ENCODE measurements at places on chromosomes 6 and 20.

- DNase-seq = no peak
These were observed 859 bp downstream of the PPP1R10 start for GRCh38 chr6:30615958-30616810.

- no peak for DNase-seq
These were observed 189.1 kb downstream of the BMP2 start for GRCh38 chr20:6956574-6956973.

GRCh38 chr20:63259734-63260460 is 5.6 kb upstream of the NKAIN4 start:
- no peak for DNase-seq

DNA sequence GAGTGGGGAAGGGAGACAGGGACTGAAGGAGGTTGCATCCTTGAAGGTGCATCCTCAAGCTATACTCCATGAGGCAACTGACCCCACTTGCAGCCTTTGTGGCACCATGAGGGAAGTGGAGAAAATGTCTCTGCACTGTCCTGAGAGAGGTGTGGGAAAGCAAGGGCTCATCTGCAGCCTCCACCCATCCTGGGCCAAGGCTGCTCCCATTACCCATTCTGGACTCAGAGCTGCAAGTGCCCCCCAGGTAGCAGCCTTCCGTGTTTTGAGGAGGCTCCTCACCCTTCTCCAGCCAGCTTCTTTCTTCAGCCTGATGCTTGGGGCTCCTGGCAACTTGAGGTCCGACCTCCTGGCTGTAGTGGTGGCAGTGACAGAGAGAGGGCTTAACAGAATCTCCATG is 294.6 kb downstream of the CDH26 start:
- no peak for DNase-seq

- no peak for DNase-seq
These were observed 16.2 kb upstream of the VAPB start for GRCh38 chr20:58372806-58373205.

DNA sequence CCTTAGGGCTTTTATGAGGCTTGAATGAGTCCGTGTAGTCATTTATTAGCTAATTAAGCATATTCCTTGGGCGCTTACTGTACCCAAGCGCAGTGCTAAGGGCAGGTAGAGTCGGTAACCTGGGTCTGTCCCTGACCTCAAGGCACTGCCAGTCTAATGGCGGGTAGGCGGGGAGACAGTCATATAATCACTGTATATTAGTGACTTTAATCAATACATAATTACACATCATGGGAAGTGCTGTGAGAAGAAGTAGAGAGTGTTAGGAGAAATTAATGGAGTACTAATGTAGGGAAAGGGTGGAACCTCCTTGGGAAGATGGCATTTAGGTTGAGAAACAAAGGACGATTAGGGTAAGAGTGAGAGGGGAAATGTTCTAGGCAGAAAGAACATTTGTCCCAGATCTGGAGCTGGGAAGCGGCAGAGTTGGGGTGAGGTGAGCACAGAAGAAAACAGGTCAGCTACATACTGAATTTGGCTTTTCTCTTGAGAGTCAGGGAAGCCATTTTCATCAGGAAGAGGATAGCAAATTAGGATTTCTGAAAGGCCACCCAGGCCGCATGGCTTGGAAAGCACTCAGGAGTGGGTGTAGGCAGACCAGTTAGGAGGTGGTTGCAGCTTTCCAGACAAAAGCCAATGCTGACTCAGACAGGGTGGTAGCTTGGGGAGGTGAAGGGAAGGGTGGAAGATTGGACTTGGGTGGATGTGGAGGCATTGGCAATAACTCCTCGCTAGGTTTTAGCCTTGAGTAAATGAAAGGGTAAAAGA is 954 bp upstream of the BLCAP start:
- DNase-seq = no peak

DNA sequence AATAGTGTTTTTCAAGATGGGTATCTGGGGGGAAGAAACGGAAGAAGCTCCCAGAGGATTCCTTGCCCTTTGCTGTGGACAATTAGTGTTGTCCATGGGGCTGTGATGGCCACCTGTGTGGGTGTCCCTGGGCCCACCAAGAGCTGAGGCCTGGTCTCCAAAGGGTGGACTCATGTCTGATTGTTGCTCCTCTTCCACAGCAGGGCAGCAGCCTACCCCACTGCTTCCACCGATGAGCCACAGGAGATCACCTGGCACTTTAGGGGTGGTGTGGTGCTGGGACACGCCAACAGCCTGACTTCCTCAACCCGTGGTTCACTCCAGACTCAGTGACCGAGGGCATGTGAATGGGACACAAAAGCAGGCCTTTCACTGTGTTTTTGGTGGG is 25.1 kb downstream of the PRPH2 start:
- no peak for DNase-seq

- DNase-seq = no peak
These were observed 17.6 kb downstream of the GCLC start for GRCh38 chr6:53527249-53527765.
